Stimulated activated CD4-positive, alpha-beta T cell treated with anti-CD3 and anti-CD28 coated beads, Interleukin-4, amount 100 ng/mL, for 4 hours (primary cell): ENCODE measurements at places on chromosomes 4 and X.

- DNase-seq, result no peak
Measured at GRCh38 chr4:25860586-25861279, 2.1 kb downstream of the SEL1L3 start.

DNA sequence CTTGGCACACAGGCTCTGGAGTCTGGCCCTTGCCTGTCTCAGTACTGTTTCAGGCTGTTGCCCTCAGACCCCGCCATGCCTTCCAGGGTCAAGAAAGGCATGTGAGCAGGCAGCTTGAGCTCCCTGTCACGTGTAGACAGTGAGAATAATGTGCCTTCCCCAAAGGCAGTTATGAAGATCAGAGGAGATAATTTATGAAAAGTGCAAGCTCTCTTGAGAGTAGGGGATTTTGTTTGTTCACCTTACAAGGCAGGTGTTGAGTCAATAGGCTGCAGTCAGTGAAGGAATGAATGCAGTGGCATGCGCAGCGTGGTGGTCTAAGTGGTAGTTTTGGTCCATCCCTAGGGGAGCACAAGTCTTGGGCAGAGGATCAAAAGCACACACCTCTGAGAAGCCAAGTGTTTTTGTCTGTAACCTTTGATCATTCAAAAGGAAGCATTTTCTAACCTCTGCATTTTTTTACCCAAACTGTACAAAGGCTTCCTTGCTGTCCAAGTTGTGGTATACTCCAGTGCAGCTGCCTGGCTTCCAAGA is 14.4 kb downstream of the HADH start:
- DNase-seq, result no peak

GRCh38 chr4:115973768-115974167 is 860.3 kb upstream of the NDST4 start:
- no peak for DNase-seq

DNA sequence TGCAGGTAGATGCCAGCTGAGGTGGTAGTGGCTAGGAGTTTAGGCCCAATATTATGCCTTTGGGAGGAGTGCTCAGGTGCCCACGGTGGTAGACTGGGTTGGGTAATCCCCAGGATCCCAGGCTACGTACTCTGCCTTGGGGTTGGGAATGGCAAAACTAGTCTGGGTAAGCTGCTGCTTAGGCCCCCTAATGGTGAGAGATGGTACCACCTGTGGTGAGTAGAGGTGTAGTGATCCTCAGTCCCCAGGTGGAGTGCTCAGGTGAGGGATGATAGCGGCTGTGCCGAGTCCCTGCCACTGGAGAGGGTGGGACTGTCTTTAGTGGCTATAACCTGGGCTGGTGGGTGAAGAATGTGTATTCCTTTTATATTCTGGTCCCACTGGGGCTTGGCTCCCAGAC is 75.2 kb downstream of the IL1RAPL2 start:
- DNase-seq, result no peak

DNA sequence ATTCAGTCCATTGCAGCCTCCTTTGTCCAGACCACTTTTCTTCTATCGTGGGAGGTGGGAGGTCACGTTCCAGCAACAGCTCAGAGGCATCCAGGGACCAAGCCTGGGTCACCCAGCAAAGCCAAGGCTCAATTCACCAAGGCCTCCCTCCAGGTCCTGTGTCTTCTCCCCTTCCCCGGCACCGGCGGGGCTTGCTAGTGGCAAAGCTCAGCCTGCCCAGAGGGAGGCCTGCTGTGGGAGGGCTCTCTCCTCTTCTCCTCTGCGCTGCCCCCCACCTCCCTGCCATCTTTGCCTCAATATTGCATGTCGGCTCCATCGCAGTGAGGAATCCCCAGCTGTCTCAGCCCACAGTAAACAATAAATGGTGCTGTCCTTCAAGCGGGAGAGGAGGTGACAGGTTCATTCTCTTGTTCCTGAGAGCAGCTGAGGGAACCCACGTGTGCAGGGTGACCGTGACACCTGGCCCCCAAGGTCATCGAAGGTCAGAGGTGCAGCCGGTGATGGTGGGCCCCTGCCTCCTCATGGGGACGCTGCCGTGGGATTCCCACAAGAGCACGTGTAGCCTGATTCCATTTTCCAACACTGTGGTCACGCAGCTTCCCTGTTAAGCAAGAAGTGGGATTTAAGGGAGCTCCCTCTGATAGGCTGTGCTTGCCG is 111.5 kb upstream of the PSAPL1 start:
- DNase-seq, result no peak

GRCh38 chr4:183838987-183839712 is 66.0 kb upstream of the STOX2 start:
- no peak for DNase-seq

DNA sequence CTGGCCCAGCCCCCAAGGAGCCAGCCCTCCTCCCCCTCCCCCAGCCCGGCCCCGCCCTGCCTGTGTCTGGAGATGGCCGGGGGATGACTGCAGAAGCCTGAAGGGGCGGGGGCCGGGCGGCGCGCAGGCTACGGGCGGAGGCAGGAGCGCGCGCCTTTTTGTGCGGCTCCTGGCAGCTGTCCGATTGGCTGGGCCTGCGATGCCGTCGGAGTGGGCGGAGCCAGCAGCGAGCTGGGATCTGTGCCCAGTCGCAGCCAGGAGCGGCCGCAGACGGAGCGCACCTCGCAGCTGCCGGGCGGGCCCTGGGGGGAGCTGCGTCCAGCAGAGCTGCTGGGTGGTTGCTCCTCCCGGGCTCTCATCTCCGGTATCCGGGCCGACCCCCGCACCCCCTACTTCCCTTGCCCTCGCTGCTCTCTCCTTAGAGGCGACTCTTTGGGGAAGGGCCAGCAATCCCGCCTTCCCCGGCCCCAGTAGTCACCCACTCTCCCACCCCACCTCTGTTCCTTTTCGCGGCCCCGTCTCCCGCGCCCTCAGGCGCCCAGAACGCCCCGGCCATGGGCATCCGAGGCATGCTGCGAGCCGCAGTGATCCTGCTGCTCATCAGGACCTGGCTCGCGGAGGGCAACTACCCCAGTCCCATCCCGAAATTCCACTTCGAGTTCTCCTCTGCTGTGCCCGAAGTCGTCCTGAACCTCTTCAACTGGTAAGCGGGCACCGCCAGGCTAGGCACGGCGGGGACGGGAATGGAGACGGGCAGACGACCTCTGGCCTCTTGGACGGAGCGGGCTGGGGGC is at the start of gene GABRQ:
Gene GABRQ (plus strand): TSS at position 247 of the 794 bp plus-strand sequence. CDS start 308 bp downstream, at position 555.
- no peak for DNase-seq

DNA sequence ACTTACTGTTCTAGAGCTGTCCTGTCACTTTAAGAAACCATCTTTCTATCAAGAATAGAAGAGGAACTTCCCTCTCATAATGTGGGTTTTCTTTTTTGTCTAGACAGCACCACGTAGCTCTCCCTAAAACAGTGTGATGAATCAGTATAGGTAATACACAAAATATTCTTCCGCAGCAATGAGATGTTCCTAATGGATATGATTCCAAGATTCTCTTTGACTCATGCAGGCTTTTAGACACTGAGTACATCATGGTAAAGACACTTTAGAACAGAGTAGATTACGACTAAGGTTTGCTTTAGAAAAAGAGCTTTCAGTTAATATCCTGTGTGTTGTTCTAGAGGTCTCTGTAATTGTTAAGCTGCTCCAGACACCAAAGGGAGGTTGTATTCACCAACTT is 69.8 kb downstream of the PTTG2 start:
- no peak for DNase-seq

GRCh38 chr4:158936238-158936637 is 166.6 kb upstream of the RAPGEF2 start:
- no peak for DNase-seq

GRCh38 chr4:172356016-172356415 is 542.8 kb downstream of the GALNTL6 start:
- no peak for DNase-seq

GRCh38 chr4:85777908-85778631 is 303.1 kb downstream of the ARHGAP24 start:
- DNase-seq, result no peak

- no peak for DNase-seq
Measured at GRCh38 chr4:20544645-20545044, 155.6 kb upstream of the PACRGL start.

DNA sequence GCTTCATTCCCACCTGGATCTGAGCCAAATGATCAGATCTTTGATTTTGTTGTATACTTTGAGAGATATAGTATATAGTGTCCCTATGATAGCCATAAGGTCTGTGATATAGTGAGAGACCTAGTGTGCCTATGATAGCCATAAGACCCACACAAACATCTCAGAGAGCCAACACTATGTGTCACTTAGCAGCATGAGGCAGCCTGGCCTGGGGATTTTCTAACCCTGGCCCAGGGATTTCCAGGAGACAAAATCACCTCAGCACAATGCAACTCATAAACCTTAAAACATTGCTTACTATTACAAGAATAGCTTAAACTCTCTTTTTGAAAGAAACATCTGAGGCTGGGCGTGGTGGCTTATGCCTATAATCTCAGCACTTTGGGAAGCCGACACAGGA is 23.2 kb upstream of the COL25A1 start:
- no peak for DNase-seq

GRCh38 chr4:165355900-165356300 is 22.9 kb upstream of the CPE start:
- no peak for DNase-seq

GRCh38 chrX:47321386-47321785 is 49.0 kb upstream of the ZNF157 start:
- no peak for DNase-seq

GRCh38 chrX:16975233-16975632 is 28.8 kb downstream of the REPS2 start:
- DNase-seq, result no peak

DNA sequence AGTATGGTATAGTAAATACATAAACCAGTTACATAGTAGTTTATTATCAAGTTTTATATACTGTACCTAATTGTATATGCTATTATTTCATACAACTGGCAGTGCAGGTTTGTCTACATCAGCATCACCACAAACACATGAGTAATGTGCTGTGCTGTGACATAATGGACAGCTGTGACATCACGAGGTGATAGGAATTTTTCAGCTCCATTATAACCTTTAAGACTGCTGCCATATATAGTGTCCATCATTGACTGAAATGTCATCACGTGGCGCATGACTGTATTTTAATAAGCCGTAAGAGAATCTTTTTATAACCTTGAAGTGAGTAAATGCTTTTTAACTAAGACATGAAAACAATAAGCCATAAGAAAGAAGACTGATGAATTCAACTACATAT is 44.8 kb upstream of the ANK2 start:
- no peak for DNase-seq

GRCh38 chrX:19682712-19683331 is 167.5 kb upstream of the MAP3K15 start:
- DNase-seq, result peak; percentile 29

GRCh38 chr4:1247864-1248244 is 1.1 kb downstream of the CTBP1 start:
- DNase-seq, result no peak

- no peak for DNase-seq
Measured at GRCh38 chr4:106852426-106852825, 183.7 kb downstream of the DKK2 start.

DNA sequence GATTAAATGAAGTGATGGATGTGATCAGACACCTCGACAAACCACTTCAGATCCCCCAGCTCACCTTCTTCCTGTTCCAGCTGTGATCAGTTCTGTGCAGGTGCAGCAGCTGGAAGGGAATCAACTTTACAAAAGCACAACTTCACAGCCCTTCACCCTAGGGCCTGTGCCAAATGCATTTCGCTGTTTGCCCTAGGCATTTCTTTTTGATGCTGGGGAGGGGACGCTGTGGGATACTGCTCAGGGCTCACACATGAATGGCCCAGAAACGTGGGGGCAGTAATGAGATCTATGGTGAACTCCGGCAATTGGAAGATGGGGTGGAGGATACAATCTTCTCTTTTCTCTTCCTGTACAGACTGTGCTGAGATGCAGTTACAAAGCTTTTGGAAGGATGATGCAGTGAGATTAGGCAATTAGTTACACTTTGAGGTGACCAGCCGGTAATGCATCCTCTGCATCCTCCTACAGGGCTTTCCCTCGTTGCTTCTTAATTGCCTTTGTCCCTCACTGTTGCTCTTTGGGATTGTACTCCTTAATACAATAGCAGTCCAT is 215.1 kb upstream of the PITX2 start:
- no peak for DNase-seq

GRCh38 chrX:109475174-109475891 is 6.6 kb downstream of the GUCY2F start:
- DNase-seq, result no peak

GRCh38 chrX:153190381-153190780 is 11.3 kb downstream of the MAGEA1 start:
- no peak for DNase-seq

- DNase-seq, result no peak
Measured at GRCh38 chr4:86306816-86307215, 53.0 kb downstream of the MAPK10 start.

GRCh38 chr4:149801416-149801815 is 14.2 kb downstream of the IQCM start:
- DNase-seq, result no peak

- DNase-seq, result no peak
Measured at GRCh38 chr4:20916106-20916505, 215.8 kb downstream of the PACRGL start.

GRCh38 chrX:136162827-136163570 is 15.7 kb downstream of the FHL1 start:
- DNase-seq, result peak; percentile 29

DNA sequence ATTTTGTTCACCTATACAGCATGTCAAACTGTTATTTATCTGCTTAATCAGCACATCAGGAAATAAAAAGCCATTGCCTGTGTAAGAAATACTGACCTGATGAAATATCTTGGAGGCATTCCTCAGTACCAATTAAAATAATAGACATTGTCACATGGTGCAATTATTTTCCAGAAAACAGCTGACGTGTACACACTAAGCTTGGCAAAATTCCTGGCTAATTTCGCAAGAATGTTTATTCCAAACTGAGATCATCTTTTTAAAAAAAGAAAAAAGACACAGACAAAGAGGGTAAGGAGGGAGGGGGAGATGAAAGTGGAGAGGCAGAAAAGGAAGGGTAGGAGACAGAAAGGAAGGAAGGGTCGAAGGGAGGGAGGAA is 61.9 kb upstream of the NFKB1 start:
- no peak for DNase-seq

GRCh38 chr4:158299459-158300007 is 89.2 kb downstream of the TMEM144 start:
- no peak for DNase-seq

GRCh38 chr4:73434311-73434710 is 1.7 kb upstream of the AFP start:
- DNase-seq, result no peak

GRCh38 chr4:51932684-51933083 is 87.5 kb downstream of the LRRC66 start:
- DNase-seq, result no peak
